NCI-H2081 treated with DMSO at 0.1 percent for 48 hours (cell line): ENCODE measurements at places on chromosomes 5 and 9.

GRCh38 chr5:177146891-177147638, 13.5 kb downstream of the NSD1 start:
- DNase-seq = no peak

DNA sequence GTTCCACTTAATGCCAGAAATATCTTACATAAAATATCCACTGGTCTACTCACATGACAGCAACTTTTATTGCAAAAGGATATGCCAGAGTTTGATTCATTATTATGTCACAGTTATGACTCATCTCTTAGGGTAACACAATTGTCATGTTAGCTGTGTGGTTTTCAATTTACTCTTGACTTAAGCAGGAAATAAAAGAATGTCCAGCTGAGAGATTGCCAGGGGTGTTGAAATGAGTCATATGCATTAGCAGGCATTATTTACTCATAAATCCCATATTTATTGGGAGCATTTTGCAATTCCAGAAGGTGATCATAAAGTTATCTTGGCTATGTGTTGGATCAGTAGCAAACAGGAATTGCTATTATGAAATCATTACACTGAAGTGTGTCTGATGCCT, 1164.6 kb upstream of the CDH18 start:
- peak; percentile 66 for DNase-seq

- no peak for DNase-seq
Measured at GRCh38 chr5:1743769-1744085, 55.9 kb downstream of the MRPL36 start.

GRCh38 chr5:155711882-155712281, 615.1 kb upstream of the SGCD start:
- DNase-seq = no peak

DNA sequence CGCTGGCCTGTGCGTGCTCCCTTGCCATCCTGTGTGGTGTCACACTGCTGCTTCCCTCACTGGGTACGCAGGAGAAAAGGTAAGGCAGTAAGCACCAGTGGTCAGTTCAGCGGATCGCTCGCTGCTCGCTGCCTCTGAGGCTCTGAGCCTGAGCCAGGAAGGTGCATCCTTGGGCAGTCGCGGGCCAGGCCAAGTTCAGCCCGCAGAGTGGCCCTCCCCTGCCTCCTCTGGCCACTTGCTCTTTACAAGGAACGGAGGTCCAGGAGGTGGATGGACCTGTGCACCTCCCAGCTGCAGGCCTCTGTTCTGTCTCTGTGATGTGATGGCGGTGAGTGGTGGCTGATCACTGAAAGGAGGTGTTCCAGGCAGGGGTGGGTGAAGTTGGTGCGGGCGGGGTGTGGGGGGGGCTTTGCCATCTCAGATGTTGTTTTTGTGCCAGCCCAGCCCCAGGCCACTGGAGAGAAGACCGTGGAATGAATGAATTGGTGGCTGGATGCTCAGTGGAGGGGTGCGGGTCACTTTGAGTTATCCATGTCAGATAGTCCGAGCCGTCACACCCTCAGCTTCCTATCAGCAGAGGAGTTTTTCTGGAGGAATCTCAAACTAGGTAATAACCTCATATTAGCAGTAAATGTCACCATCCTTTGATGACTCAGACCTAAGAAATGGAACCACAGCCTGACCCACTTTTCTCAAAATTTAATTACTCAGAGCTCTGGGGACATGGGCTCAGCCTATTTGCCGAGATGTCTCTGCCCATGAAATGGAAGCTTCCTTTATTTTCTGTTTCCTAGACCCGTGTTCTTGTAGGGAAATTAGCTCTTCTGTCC, 7.3 kb downstream of the COL5A1 start:
- no peak for DNase-seq

- no peak for DNase-seq
Measured at GRCh38 chr9:111974092-111974681, 77.6 kb downstream of the UGCG start.

DNA sequence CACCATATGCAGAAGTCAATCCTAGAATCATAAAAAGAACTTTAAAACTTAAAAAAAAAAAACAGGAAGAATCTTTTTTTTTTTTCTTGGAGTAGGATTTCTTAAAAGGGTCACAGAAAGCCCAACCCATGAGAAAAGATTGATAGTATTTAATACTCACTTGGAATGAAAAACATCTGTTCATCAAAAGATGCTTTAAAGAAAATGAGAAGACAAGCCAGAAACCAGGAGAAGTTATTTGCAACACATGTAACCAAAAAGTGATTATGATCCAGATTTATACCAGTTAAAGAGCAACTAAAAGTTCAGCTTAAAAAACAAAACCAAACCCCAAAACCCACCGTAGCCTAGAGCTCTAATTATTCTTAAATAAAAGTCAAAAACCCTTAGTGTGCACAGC, 69.3 kb downstream of the TLE4 start:
- DNase-seq = no peak

DNA sequence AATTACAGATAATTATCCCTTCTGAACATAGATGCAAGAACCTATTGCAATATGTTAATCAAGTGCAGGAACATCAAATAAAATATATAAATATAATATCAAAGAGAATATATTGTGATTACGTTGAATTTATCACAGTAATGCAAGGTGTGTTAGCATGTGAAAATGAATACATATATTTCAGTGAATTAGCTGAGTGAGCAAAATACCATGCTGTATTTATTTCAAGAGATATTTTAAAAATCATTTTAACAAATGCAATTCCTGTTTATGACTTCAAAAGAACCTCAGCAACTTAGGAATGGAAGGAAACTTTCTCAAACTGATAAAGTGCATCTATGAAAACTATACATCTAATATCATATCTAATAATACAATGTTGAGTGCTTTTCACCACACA, 856.9 kb upstream of the PTPRD start:
- DNase-seq = no peak

DNA sequence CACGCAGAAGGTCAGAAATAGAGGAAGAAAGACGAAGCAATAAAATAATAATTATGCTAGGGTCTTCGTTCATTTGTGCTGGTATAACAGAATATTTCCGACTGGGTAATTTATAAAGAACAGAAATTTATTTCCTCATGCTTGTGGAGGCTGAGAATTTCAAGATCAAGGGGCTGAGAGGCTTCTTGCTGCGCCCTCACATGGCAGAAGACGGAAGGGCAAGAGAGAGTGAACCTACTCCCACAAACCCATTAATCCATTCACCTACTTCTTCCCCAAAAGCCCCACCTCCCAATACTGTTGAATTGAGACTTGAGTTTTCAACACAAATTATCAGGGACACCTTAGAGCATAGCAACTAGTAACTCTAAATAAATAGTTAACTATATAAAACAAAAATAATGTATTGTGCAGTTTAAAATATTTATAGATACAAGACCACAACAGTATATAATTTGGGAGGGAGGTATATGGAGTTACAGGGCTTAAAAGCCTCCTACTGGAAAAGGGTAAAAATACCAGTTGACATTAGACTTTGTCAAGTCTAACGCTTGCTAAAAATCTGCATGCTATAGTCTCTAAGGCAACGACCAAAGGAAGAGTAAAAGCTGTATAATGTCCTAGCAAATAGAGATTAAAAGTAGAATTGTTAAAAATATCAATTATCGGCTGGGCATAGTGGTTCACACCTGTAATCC, 40.3 kb upstream of the NAA35 start:
- no peak for DNase-seq

DNA sequence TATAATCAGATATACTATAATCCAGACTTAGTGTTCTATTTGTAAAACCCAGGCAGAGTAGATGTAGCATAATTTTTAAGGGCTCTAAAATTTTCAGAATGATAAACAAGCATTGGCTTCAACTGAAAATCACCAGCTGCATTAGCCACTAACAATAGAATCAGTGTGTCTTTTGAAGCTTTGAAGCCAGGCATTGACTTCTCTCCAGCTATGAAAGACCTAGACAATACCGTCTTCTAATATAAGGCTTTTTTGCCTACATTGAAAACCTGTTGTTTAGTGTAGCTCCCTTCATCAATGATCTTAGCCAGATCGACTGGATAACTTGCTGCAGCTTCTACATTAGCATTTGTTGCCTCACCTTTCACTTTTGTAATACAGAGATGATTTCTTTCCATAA, 1877.3 kb upstream of the ACO1 start:
- DNase-seq = no peak

GRCh38 chr5:78727786-78728761, 79.5 kb upstream of the LHFPL2 start:
- no peak for DNase-seq

DNA sequence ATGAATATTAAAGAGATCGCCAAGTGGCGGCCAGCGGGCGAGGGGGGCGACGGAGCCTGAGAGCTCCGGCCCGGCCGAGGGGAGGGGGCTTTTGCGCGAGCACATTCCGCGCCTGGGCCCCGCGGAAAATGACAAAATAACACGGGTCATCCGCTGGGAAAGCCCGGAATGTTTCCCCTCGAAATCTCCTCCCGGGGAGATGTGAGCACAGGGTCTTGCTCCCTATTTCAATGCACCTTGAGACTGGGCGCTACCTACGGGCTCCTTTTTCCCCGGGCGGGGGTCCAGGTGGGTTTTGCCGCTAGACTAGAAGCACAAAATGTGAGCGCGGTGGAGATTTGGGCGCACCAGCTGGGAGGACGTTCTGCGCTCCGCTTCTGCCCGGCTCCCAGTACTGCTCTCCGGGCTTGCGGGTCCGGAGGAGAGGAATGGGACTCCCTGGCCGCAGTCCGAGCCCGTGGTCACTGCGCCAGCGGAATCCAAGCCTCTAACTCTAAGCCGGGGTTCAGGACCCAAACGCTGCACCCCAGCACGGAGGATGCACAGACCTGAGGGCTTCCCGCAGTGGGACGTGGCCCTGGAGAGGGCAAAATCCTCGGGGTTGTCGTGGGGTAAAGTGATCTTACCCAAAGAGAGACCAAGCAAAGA, 2.8 kb upstream of the PRDM12 start:
- no peak for DNase-seq

DNA sequence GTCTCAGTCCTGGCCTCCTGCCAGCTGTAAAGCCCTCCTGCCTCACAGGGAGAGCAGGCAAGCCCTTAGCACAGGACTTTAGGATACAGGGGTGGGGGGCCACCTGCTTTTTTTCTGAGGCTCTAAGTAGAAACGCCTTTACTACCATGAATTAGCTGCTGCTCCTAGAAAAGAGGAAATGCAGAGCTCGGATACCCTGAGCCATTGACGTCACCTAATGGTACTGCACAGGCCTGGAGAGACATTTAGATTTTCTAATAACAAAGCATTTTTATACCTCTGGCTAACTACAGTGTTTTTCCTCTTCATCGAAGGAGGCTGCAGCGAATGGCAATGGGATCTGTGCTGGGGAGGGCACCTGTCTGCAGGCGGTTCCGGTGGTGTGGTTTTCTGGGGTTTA, 137.0 kb downstream of the WDR41 start:
- no peak for DNase-seq

DNA sequence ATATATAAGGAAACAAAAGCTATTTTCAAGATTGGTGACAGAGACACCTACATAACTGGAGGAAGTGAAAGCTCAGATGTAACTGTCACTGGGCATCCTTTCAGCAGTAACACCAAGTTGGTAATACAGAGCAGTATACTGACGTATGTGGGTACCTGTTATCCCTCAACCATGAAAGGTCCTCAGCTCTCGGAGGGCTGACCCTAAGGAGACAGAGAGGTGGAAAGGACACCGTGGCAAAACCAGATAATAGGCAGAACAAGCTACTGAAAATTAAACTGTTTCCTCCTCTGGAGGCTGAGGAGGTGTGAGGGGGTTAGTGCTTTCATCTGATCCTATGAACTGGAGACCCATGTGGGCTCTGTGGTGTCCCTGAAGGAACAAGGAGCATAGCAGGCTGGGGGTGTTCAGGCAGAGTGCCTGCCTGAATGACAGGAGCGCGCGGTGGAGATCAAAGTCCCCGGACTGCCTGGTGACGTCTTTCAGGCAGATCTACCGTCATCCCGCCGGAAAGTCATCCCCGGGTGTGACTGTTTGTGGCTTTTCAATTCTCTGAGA, 130.2 kb upstream of the FSTL4 start:
- no peak for DNase-seq

DNA sequence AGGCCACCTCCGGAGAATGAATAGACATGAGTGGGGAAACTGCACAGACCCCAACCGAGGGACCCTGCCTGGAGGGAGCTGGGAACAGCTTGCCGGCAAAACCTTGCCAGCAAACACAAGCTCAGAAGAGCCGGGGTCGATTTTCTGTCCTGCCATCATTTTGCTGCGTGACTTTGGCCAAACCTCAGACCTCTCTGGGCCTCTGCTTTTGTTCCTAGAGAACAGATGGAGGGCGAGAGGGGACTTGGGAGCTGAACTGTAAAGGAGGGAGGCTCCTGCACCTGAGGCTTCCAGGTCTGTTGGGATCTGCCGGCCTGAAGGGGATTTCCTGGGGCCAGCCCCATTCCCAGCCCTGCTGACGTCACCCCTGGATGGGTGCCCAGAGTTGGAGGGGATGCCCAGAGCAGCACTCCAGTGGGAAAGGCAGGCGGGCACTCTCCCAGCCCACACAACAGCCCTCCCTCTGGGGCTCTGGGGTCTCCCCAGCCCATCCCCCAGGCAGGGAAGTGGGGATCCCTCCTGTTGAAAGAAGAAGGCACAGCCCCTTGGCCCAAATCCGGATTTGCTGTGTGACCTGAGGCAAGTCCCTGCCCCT, 40.4 kb upstream of the SYNPO start:
- DNase-seq = no peak

DNA sequence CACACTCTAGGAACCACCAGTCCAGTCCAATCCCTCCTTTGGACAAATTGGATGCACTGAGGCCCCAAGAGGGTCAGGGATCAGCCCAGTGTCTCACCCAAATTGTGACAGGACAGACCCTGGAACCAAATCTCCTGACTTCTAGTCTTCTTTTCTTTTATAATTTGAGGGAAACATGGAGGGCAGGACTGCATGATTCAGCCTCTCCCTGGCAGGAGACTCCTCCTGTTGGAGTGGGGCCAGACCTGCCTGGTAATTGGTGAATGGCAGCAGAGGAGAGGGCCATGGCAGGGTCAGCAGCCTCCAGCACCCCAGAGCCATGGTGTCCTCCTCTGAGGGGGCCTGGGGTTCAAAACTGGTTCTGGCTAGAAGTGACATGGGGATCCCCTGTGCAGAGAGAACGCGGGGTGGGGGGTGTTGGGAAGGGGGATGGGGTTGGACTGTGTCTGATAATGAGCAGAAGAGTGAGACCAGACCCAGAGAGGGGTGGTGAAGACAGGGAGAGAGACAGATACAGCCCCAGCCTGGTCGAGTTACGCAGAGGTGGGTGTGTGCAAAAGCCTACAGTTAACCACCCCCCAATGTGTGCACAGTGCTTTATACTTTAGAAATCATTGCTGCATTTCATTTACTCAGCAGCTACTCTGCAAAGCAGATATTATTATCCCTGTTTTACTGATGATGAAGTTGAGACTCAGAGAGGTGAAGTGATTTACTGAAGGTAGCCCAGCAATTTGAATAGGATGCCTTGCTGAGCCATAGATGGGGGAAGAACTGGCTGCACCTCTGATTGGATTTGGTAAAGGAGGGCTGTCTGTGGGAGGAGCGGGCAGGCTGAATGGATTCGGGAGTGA, 3.8 kb upstream of the SYNPO start:
- no peak for DNase-seq

- DNase-seq = no peak
Measured at GRCh38 chr9:121915304-121915625, 177.8 kb downstream of the TTLL11 start.

GRCh38 chr5:142438573-142438972, 113.8 kb upstream of the SPRY4 start:
- DNase-seq = no peak

- no peak for DNase-seq
Measured at GRCh38 chr5:1011226-1011631, 2.6 kb downstream of the NKD2 start.
